NCI-H748 treated with DMSO at 0.1 percent for 48 hours (cell line): ENCODE measurements at places on chromosomes 3 and 15.

- peak; percentile 69 for DNase-seq
These were observed at the start of gene HEXA for GRCh38 chr15:72375846-72376581. Gene HEXA, minus strand, starts transcription at chr15:72376014. Its CDS starts 42 bp downstream, at chr15:72375972.

DNA sequence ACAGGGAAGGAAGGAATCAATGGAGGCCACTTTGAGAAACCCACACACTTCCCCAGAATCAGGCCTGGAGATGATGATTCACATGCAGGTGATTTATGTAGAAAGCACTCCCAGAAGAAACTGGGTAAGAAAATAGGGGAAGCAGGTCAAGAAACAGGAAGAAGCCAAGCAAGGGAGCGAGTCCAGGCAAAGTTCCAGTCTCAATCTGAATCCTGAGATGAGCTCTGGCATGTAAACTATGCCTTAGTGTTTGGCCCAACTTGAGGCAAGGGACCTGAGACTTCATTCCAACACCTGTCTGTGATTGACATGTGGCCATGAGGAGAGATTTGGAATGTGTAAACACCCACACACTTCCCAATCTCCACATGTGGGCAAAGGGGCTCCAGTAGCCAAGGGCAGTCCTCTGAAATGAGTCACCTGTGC is 61.6 kb upstream of the CTNNB1 start:
- no peak for DNase-seq

- DNase-seq: no peak
These were observed 125.9 kb upstream of the PHLDB2 start for GRCh38 chr3:111733154-111733553.

DNA sequence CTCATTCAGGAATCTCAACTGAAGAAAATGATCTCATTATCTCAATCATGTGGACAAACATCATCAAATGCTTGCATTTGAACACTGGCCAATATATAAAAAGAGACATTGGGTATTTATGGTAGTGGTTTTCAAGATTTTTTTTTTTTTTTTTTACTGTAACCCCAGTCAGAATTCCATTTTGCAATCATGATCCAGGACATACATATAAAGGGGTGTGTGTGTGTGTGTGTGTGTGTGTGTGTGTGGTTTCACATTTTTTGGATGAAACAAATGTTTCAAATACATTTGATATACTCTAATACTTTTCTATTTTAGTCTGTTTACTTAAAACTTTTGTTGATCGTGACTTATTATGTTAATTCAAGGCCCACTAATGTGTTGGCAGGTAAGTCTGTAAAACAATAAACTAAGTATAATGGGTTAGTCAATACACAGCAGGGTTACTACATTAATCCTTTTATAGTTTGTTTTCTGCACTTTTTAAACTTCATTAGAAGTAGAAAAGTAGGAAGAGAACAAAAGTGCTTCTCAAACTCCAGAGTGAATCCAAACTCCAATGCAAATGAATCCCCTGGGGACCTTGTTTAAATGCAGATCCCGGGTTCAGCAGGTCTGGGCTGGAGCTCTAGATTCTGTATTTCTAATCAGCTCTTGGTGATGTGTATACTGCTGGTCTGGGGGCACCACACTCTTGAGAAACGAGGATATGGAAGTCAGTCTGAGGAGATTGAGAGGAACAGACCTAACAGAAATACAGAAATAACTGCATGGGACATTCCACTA is 17.6 kb downstream of the THRB start:
- DNase-seq: no peak

- DNase-seq: no peak
These were observed 13.2 kb downstream of the AAGAB start for GRCh38 chr15:67241132-67241855.

DNA sequence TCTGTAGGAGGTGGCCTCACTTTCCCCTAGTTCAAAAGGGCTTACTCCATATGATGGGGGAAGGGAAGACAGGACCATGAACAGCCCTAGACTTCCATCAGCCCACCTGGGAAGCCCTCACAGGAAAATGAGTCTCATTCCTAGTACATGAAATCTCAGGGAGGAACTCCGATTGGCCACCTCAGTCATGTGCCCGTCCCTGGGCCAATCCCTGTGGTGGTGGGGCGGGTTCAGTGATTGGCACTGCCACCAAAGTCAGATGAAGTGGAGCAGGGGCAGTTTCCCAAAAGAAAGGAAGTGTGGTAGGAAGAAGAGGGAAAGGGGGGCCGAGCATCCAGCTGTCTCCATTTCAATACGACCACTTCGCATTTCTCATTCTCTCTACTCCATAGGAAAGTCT is 25.9 kb upstream of the GP9 start:
- DNase-seq: no peak
